ENCODE measurements at places on chromosomes 13 and 19.

DNA sequence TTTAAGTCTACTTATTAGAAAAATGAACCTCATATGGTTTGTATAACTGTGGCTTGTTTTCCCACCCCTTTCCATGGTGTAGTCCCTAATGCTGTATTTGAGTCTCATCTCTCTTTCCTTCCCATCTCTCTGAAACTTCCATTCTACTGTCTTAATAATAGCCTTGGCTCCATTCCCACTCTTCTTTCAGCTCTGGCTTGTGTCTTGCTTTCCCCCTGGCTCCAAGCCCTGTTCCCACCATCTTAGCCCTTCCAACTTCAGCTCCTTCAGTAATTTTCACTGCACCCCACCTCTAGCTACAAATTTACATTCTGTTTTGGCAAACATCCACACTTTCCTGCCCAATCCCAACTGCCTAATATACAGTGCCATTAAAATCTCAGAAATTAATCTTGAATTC, 137.5 kb downstream of the SLITRK6 start:
- no peak for DNase-seq

GRCh38 chr19:29497241-29497640, 28.6 kb upstream of the VSTM2B start:
- DNase-seq = no peak

DNA sequence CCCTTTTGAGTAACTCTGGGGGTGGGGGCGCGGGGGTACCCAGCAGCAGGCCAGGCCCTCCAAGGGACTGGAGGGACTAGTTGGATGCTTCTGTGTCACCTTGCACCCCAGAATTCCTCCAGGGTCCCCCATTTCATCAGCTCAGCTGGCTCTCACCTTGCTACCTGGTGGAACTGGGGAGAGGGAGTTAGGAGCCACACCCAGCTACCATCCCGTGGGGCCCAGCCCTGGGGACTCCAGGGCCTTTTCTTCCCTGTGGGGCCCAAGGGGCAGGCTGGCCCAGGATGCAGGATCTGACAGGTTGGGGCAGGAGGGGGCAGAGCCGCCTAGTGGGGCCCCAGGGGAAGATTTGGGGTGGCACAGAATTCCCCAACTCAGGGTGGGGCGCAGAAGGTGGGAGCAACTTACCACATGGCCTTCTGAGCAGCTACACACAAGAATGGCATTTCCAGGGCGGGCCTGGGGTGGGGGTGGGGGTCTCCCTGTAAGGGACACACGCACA, 32.8 kb upstream of the NANOS3 start:
- no peak for DNase-seq

DNA sequence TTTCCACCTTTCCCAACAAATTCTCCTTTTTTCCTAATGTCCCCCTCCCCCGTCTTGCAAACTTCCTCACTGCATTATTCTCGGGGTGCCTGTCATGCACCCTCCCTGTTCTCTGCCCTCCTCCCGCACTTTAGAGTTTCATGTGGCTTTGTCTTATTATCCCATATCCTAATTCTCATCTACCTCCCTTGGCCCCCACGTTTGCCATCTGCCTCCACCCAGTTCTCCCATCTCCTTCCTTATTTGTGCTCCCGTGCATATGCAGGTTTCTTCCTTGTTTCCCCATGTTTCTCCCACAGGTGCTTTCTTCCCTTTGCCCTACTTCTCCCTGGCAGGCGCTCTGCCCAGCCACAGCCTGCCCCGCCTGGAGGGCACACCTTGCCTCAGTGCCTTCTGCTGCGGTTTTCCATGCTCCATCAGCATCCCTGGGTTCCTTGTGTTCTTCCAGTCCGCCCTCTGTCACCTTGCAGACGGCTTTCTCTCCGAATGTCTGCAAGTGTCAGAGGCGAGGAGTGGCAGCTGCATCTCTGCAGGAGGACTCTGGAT, 1.5 kb downstream of the SPATA13 start:
- DNase-seq = no peak

- DNase-seq = no peak
These were observed 18.8 kb upstream of the MED4 start for GRCh38 chr13:48113756-48114130.

- no peak for DNase-seq
These were observed 350.1 kb downstream of the LIG4 start for GRCh38 chr13:107865318-107865575.

- no peak for DNase-seq
These were observed 19.9 kb upstream of the SHISA2 start for GRCh38 chr13:26071691-26072090.

DNA sequence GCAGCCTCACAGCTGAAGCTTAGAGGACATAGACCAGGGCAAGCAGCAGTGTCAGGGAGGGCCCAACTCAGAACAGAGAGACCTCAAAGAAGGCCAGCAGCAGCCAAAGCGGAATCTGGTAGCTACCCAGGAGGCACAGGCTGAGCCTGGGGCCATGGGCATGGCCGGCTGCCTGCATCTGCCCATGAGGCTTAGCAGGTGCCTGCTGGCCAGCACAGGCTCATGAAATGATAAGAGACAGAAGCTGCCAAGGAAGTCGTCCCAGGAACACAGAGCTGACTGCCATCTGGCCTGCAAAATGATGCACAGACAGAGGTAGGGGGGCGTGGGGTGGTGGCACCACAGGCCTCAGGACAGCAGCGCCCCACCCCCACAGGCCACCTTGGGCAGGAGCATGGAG, 29.2 kb downstream of the TUBA3C start:
- DNase-seq = no peak

GRCh38 chr19:15265850-15266248, 33.6 kb upstream of the EPHX3 start:
- peak; percentile 90 for DNase-seq

DNA sequence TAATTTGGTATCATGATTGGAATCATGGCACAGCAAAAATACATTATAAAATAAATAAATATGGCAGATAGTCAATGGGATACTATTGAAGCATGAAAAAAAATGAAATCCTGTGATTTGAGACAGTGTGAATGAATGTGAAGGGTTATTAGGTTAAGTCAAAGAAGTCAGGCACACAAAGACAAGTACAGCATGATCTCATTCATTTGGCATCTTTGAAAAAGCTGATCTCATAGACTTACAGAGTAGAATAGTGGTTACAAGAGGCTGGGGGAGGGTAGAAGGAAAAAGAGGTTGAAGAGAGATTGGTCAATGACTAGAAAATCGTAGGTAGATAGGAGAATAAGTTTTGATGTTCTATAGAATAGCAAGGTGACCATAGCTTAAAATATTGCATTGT, 295.1 kb upstream of the SLITRK5 start:
- DNase-seq = peak; percentile 46

- DNase-seq = no peak
These were observed 509 bp downstream of the TPP2 start for GRCh38 chr13:102597029-102597961.

- DNase-seq = no peak
These were observed 3.8 kb downstream of the ATP12A start for GRCh38 chr13:24683838-24684599.

- DNase-seq = peak; percentile 88
These were observed at the start of gene NFIC for GRCh38 chr19:3365836-3366752. Gene NFIC (plus strand): TSS chr19:3366583. CDS start chr19:3366637, 54 bp downstream.

- peak; percentile 44 for DNase-seq
These were observed 22.7 kb upstream of the LRCH1 start for GRCh38 chr13:46530084-46530935.
